ENCODE measurements at places on chromosomes 16 and 17.

DNA sequence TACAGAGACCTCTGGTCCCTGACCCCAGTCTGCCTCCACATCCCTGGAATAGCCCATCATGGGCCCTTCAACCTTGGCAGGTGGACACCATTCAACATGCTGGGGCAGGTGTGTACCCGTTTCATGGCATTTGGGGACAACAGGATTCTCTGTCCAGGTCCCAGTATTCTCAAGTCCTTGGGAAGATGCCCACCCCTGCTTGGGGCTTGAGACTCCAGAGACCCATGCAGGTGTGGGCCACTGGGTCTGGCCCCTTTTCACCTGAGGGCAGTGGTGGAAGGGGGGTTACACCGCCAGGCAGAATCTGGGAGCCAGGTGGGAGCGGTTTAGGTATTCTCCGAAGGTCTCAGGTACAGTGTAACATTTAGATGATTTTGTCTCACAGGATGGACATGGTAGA is 37.1 kb upstream of the KSR1 start:
- DNase-seq: no peak

GRCh38 chr16:70738083-70738977 is 52.5 kb upstream of the MTSS2 start:
- no peak for DNase-seq

DNA sequence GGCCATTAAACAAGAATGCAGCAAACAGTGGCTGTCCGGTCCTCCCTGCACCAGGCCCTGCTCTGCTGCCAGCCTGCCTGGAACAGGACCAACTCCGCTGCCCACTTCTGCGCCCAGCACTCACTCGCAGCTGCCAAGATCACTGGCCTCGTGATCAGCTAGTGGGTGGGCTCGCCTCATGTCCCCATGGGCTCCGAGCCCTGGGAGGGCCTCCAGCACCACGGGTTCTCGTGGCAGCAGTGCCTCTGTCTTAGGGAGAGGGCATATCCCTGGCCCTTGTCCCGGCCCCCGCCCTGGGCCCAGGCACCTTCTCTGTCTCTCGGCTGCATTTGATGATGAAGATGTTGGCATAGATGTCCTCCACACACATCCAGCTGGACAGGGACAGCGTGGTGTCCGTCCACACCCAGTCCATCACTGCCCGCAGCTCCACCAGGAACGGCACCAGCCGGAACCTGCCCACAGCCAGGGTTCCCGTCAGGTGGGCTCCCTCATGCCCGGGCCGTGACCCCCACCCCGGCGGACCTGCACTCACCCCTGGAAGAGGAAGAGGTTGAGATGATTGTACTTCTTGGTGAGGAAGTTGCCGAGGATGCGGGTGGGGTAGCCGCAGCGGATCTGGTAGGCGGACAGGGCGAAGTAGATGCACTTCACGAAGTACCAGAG is 13.1 kb downstream of the CTU2 start:
- DNase-seq: no peak

GRCh38 chr17:14334919-14335318 is 34.0 kb downstream of the HS3ST3B1 start:
- DNase-seq: no peak

DNA sequence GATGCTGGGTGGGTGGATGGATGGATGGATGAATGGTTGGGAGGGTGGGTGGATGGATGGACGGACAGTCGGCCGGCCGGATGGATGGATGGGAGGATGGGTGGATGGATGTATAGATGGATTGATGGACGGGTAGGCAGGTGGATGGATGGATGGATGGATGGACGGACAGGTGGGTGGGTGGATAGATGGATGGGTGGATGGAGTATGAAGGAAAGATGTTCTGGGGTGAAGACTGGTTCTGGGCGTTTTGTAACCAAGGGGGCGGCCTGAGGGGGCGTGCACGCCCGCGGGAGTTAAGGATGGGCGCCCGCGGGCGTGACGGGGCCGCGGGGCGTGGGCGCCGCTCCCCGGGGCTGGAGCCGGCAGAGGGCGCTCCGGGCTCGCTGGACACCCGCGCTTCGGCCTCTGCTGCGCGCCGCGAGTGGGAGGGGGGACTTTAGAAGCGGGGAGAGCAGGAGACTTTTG is at the start of gene NECAB2:
Gene NECAB2, plus strand, starts transcription at position 407 of the 468 bp plus-strand sequence. CDS start 405 bp downstream, outside the sequence.
- DNase-seq: peak; percentile 10

DNA sequence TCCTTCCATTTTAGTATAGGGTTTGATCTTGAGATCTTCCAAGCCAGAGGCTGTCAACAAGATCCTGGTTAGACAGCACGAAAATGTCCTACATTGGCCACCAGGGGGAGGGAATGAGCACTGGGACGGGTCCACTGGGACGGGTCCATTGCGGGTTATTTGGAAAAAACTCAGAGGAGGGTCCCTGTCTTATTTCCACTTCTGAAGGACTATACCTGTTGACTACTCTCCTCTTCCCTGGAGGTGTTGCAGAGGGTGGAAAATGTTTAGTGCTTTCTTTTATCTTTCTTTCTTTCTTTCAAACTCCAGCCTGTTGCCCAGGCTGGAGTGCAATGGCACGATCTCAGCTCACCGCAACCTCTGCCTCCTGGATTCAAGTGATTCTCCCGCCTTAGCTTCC is 2.5 kb downstream of the TTLL6 start:
- peak; percentile 52 for DNase-seq

- DNase-seq: no peak
These were observed 194.5 kb downstream of the FOXL1 start for GRCh38 chr16:86772671-86773353.

DNA sequence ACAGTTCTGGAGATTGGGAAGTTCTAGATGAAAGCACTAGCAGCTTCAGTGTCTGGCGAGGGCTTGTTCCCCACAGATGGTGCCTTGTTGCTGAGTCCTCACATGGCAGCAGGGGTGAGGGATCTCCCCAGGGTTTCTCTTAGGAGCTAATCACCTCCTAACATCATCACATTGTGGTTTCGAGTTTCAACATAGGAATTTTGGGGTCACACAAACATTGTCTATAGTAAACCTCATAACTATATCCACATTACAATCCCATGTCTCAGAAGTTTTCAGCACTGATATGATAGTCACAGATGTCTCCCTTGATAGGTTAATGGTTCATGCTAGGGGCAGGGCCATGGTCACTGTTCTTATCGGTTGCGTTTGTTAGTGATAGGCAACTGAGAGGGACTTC is 13.8 kb downstream of the CLUAP1 start:
- DNase-seq: no peak

DNA sequence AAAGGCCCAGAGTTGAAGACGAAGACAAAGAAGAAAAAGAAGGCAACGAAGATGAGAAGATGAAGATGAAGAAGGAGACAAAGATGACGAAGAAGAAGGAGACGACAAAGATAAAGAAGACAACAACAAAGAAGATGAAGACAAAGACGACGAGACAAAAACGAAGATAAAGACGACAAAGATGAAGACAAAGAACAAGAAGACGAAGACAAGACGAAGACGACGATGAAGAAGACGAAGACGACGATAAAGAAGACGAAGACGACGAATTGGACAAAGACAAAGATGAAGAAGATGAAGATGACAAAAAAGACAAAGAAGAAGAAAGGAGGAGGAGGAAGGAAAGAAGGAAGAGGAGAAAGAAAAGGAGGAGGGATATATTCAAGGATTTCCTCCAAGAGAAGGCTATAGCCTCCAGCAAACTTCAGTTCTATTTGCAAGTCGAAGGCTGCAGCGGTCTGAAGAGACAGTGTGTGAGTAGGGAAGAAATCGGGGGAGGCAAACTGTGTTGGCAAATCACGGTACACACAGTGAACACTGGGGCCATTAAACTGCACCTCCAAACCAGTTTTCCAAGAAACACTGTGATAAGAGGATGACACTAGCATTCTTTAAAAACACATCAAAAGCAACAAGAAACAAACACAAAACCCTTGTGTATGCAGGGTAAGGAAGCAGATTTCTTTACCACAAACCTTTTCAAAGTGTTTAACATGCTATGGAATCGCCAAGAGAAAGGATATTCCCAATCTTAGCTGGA is 40.5 kb downstream of the MARF1 start:
- no peak for DNase-seq

DNA sequence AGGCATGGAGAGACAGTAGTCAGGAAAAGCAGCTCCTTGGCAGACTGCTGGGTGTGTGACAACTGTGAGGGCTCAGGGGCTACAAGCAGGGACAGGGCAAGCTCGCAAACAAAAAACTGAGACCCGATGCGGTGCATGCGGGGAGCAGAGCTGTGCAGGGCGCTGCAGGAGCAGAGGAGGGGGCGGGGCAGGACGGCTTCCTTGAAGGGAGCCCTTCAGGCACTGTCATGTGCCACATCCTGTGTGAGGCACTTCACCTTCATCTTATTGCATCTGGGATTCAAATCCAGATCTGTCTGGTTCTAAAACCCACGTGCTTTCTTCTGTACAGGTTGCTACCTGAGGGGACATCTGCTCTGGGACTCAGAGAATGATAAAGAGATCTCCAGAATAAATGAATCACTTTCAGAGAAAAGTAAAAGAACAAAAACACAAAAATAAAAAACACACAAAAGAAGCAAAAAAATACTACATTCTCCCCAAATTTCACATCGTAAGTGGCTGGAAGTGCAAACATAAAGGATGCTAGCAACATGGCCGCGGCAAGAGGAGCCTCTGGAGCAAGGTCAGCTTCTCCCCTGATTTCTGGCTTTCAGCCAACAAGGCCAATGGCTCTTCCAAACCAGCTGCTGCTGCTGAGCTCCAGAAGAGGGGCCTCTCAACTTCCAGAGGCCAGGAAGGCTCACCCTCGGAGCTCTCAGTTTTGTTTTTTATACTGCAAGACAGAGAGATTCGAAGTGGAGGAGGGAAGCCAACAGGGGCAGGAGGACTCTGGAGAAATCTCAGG is 14.2 kb downstream of the LYRM9 start:
- peak; percentile 10 for DNase-seq

GRCh38 chr16:65621640-65622039 is 499.8 kb upstream of the CDH11 start:
- no peak for DNase-seq

DNA sequence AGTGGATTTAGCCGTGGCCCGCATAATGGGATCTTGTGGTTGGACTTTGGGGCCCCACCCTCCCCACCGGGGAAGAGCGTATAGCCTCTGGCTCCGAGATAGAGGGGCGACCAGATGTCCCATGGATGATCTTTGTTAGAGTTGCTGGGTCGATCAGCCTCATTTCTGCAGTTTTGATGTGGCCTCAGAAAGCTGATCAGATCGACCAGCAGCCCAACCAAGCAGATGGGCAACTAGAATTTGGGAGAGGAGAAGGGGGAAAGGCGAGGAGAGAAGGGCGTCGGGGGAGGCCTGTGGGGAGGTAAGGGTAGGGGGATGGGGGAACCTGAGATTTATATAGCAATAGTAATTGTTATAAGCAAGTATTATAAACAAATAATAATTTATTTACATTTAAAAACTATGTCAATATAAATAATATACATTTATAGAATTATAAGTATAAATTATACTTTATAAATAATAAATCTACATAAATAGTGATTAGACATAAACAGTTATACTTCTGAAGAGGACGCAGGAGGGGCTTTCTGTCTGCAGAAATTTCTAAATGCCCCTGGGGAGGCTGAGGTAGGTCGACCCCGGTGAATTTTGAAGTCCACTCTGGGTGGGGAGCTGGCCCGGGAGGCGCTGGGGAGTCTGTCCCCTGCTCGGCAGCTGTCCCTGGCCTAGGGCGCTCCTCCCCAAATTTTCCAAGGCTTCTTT is 136.3 kb downstream of the KCNJ12 start:
- no peak for DNase-seq

GRCh38 chr16:70793851-70794502 is 7.0 kb downstream of the VAC14 start:
- DNase-seq: no peak

DNA sequence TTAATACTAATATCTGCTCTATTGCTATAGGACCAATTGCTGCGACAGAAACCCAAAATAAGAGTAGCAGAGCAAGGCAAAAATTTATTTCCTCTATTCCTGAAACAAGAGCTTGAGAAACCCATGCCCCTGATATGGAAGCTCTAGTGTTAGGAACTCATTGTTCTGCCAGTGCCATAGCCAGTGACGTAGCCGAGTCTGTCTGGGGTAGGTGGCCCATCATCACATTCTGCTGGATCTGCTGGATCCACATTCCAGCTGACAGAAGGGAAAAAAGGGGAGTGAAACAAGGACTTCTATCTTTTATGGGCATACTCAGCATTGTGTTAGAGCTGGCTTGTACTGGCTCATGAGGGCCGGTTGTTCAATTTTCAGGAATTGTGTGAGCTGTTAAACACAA is 248.9 kb upstream of the MON1B start:
- DNase-seq: no peak

DNA sequence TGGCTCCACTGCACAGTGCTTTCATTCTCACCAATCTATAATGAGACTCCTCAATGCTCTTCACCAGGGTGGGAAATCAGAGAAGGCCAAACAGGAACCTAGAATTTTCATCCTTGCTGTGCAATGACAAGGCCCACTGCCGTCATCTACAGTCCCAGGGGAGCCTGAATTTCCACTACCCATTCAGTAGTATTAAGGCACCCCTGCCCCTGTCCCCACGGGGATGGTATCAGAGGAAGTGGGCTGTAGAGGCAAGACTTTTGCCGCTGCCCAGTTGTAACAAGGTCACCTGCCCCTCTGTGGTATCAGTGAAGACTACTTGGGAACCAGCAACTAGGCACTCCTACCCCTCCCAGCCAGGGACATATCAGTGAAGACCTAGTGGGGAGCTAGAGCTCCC is 104.5 kb downstream of the C16orf78 start:
- DNase-seq: no peak

GRCh38 chr17:29451121-29451742 is 61.1 kb downstream of the TAOK1 start:
- no peak for DNase-seq

- DNase-seq: no peak
These were observed 3.0 kb downstream of the EME1 start for GRCh38 chr17:50375858-50376538.

DNA sequence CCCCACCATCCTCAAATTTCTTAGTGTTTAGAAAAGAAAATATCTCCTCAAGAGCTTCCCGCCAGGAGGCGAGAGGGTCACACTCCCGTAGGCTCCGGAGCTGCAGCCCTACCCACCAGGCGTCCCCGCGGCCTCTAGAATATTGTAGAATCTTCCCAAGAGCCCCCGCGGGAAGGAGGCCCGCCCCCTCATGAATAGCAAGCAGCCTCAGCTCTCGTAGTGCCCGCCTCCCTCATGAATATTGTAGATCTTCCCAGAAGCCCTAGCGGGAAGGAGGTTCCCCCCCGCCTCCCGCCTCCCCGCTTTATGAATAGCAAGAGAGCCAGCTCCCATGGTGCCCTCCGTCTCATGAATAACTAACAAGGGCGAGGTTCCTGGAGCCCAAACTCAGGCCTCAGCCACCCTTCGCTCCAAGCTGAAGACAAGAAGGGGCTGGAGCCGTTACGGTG is at the start of gene FBXO47:
Gene FBXO47, minus strand, starts transcription at position 114 of the 449 bp plus-strand sequence. CDS start 4,378 bp downstream, outside the sequence.
- peak; percentile 66 for DNase-seq

- DNase-seq: no peak
These were observed 22.1 kb downstream of the MYO18A start for GRCh38 chr17:29158096-29158487.

DNA sequence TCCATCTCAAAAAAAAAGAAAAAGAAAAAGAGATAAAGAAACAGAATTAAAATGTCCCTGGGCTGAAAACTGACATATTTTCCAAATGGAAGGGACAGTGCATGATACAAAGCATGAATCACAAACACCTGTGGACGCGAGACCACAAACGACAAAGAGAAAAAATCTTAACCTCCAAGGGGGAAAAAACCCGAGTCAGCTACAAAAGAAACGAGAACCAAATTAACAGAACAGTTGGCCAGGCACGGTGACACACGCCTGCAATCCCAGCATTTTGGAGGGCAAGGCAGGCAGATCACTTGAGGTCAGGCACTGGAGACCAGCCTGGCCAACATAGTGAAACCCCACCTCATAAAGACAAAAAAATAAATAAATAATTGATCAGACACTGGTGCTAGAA is 1.9 kb downstream of the TRAP1 start:
- no peak for DNase-seq

- no peak for DNase-seq
These were observed 141.8 kb downstream of the GRIN2A start for GRCh38 chr16:10040136-10041080.
